ENCODE measurements at places on chromosomes 3 and 15. TPM values are rescaled to one million over a fixed set of nuclear protein-coding genes. Genes with fewer than 3 reads are reported as not detected.

Gene STRC
- total RNA-seq, result 0.59 TPM

Gene IDH3A
- 47.1 TPM for total RNA-seq

Gene ARMC8
- total RNA-seq, result 55.0 TPM

Gene MCF2L2
- total RNA-seq, result 9.6 TPM

Gene CCDC174
- total RNA-seq, result 31.8 TPM

Gene CHRNA7
- total RNA-seq, result 4.4 TPM
